ENCODE measurements at places on chromosomes 4 and X.

- no peak for DNase-seq
These were observed 19.0 kb upstream of the DDX60 start for GRCh38 chr4:168337550-168337940.

GRCh38 chr4:76308548-76308947 is 2.0 kb downstream of the STBD1 start:
- DNase-seq, result no peak

DNA sequence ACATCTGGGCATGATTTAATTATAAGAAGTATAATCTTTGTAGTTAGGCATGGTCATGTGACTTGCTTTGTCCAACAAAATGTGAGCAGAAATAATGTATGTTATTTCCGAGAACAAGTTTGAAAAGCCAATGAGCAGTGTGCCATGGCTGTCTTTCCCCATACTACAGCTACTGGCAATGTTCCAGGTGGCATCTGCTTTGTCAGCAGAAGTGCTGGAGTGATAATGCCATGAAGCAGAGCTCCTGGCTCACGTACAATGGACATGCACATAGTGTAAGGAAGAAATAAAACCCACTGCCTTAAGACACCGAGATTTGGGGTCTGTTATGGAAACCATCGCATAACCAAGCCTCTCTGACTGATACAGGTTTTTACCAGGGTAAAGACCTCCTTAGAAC is 212.6 kb upstream of the RASGEF1B start:
- DNase-seq, result no peak

- DNase-seq, result no peak
These were observed 23.0 kb downstream of the MAP7D3 start for GRCh38 chrX:136227948-136228838.

GRCh38 chr4:105234582-105234981 is 87.9 kb downstream of the TET2 start:
- DNase-seq, result no peak

GRCh38 chr4:108477527-108478108 is 142.8 kb upstream of the RPL34 start:
- DNase-seq, result no peak

DNA sequence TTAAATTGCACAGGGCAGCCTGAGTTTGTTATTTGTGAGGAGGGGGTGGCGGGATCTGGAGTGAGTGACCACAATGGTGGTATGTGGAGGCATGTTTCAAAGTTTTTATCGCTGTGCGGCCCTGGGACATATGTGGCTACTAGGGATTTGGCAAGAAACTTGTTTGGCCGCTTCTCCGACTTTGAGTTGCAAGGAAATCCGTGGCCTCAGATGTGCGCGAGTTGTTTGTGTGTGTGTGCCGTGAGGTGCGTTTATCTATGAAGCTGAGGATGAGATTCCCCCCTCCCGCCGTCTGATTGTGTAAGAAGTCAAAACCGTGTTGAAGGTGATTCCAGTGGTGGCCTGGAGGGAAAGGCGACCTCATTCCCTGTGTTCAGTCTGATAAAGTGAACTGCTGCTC is 1.4 kb downstream of the JADE3 start:
- DNase-seq, result no peak

GRCh38 chr4:59571805-59572430 is 1628.2 kb upstream of the ADGRL3 start:
- no peak for DNase-seq

DNA sequence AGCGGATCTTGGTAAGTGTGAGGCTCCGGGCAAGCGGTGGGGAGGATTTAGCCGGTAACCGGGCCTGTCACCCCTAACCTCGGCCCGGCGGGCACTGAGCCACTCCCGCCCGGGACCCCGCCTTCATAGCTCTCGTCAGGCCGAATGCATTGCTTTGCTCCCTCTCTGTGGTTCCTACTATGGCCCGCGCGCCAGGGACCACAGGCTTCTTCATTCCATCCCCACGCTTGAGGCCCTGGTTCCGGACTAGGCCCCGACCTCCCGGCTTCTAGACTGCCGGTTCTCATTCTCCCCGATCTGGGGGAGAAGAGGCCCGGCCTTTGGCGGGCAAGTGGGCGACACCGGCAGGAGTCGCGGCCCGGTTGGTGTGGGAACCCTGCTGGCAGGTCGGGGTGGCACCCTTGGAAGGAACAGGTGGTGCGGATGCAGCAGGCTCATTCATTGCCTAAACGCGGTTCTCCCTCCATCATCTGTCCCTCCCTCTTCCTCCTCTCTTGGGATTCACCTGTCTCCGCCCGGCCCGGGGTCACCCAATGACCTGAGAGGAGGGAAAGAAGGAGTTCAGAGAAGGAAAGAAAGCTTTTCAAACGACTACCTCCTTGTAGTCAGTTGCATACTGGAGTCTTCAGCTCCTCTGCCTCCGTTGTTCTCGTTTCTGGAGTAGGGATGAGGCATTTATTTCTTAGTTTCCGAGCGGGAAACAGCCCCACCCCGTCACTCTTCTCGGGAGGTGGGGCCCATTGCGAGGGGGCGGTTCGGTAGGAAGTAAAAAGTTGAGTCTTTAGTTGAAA is at the start of gene NDUFC1:
TSS of gene NDUFC1 (minus strand) at position 657 of the 791 bp plus-strand sequence. CDS start 6,679 bp downstream, outside the sequence.
- DNase-seq, result peak; percentile 85

GRCh38 chr4:102713096-102713495 is 47.7 kb downstream of the MANBA start:
- no peak for DNase-seq

- no peak for DNase-seq
These were observed 27.9 kb upstream of the FUNDC1 start for GRCh38 chrX:44570522-44570921.

DNA sequence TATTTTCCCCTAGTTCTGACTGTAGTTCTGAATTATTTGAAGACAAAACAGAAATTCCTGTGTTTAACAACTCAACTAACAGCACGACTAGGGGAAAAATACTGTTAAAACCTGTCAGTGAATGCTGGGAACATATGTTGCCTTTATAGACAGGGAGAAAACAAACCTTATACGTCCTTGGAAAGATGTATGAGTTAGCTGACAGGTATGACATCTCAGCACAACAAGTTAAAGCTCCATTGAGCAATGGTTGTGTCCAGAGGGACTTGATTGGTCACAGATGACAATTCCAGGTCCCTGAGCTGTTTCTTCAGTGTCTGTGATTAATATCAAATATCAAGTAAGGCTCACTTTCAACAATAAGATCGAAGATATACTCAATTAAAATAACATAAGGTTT is 58.2 kb upstream of the DDIT4L start:
- no peak for DNase-seq

DNA sequence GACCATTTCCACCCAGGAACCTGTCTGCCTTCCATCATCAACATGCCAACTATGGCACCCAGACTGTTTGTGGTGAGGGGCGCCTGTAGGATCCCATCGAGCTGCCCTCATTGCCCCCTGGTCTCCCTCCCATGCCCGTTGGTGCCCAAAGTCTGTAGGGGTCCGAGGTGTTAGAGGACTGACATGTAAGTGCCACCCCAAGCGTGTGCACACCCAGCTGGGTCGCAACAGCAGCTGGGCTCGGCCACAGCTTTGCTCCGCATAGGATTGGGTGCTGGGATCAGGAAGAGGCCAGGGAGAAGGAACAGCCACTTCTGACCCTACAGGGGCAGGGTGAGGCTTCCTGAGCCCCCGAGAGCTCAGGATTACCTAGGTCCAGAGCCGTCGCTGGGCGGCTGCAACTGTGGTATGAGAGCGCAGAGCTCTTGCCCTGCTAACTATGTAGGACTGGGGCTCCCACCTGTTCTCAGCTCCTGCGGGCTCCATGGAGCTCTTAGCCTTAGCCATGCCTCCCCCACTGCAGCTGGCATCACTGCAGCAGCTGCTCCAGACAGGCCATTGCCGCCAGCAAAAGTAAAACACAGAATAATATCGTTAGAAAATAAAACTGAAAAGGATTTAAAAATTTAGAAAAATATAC is 1160.3 kb downstream of the FSTL5 start:
- DNase-seq, result no peak

- no peak for DNase-seq
These were observed 26.0 kb downstream of the ARL13A start for GRCh38 chrX:100995469-100995868.

DNA sequence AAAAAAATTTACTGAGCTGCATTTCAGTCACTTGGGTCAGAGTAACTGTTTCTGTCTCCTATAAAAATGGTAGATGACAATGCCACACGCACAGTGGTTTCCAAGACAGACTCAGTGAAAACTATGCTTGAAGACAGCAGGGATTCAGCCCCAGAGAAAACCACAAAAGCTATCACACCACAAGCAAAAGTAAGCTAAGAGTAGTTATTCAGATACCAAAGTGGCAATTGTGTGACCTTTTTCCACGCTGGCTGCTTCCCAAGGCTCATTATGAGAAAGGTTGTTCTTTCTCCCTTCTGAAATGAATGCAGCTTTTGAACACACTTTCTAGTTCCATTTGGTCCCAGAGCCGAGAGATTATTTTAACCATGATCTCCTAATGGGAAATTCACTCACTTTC is 46.4 kb upstream of the GPM6B start:
- no peak for DNase-seq

DNA sequence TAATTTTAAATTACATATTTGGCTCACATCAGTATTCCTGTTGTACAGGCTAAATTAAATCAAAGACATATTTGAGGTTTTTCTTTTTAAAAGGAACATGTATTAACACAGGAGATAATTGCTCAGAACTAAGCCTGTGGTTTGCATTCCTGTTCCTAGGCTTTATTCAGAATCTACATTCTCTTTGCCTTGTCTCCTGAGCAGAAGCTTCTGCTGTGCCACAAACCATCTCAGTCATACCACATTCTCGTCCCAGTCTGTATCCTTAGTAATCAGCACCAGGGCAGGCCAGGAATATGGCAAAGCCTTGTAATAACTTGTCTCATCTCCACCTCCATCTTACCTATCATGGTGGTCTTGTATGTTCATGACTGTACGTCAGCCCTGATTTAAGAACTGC is 162.8 kb downstream of the ARHGAP24 start:
- DNase-seq, result no peak

DNA sequence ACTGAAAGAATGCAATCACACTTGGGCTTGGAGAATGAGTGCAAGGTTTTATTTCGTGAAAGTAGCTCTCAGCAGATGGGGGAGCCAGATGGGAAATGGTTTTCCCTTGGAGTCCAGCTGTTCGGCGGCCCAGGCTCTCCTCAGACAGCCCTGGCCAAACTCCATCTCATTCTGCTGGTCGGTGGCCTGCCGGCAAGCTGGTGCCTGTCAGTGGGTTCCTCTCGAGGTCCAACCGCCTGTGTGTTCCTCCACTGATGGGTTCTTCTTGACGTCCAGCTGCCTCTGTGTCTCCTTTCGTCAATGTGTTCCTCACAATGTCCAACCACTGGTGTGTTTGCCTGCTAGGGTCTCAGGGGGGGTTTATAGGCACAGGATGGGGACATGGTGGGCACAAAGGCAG is 80.3 kb downstream of the POU3F4 start:
- DNase-seq, result no peak

DNA sequence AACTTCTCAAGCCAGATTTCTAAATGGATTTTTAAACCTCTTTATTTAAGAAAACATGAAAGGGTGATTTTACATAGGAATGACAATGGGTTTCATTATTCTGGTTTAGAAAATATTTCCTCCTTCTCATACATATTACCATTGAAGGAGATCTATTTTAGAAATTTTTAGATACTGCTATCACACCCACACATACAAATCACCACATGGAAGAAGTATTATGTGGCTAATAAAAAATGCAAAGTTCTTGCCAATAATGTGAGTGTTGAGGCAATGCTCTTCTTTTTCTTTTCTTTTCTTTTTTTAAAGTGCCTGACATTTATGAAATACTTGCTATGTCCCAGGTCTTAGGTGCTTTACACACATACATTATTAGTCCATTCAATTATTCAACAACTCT is 6.8 kb downstream of the STAP1 start:
- DNase-seq, result no peak

- DNase-seq, result no peak
These were observed 555 bp upstream of the SPP1 start for GRCh38 chr4:87974856-87975462.

DNA sequence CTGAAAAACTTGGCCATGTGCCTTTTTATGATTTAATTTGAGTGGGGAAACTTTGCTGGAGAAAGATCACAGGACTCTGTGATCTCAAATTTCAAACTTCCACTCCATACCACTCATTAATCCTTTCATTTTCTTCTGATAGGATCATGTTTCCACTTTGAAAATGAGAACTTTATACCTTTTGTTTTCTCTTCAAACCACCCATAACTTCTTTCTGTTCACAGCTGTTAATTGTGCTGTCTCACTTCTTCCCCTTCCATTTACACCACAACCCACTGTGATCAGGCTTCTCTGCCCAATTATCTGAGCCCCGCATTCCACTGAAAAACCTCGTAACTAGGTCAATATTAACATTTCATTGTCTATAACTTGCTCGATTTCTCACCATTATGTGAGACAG is 47.0 kb upstream of the ARSJ start:
- no peak for DNase-seq

- DNase-seq, result no peak
These were observed 508.1 kb upstream of the ARX start for GRCh38 chrX:25523574-25524540.

DNA sequence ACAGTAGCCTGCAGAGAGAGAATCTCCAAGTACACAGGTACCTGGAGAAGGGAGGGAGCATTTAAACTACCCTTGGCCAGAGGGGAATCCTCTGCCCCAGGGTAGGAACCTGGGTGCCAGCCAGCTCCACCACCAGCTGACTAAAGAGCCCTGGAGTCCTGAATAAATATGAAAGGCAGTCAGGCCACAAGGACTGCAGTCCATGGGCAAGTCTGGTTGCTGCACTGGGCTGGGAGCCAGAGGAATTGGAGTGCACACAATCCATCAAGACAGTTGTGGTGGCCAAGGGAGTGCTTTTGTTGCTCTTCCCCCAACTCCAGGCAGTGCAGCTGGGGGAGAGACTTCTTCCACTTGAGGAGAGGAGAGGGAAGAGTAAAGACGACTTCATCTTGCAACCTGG is 172.5 kb downstream of the HNRNPD start:
- no peak for DNase-seq

DNA sequence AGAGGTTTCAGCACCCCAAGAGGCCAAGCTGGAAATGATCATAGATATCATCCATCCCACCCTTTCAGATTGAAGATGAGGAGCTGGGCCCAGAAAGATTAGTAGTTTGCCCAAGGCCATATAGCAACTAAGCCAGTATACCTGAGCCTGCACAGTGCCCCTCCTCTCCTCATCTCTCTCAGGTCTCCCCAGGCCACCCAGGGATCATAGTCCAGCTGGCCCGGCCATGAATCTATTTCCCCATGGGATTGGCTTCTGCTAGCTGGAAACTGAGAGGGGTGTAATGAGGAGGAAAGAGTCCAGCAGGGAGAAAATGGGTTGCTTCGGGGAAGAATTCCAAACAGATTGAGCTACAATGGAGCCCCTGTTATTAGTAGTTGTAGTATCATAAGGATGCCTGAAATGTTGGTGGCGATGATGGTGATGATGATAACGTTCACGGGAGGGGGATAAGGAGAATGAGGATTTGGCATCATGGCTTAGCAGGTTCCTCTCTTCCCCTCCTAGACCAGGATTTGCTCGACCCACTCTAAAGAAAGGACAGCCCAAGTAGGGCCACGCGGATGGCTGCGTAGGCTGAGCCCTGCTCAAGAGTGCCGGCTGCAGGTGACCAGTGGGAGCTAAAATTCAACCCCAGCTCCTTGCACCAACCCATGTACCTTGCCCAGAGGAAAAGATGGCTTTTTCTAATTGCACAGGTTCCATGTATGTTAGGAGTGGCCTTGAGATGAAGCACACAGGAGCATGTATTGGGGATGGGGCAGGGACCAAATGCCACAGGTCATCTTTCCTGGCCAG is 117.8 kb upstream of the PJA1 start:
- DNase-seq, result no peak

GRCh38 chr4:26093551-26093950 is 179.5 kb downstream of the SMIM20 start:
- no peak for DNase-seq

Data from osteocyte (in vitro differentiated cells).